Epithelial cell of proximal tubule (primary cell): ENCODE measurements at places on chromosomes 16 and 17. TPM values are rescaled to one million over a fixed set of nuclear protein-coding genes. Genes with fewer than 3 reads are reported as not detected.

Gene MT1A
- 26.0 and 62.4 TPM in 2 replicates for total RNA-seq

Gene LASP1
- 261 and 308 TPM in 2 replicates for total RNA-seq

Gene TBC1D3K
- total RNA-seq = not detected in 2 replicates

Gene SPATA22
- 0.07 TPM in 1 of 2 replicates, not detected in the other for total RNA-seq

Gene OR1F1
- 0.52 TPM in 1 of 2 replicates, not detected in the other for total RNA-seq

Gene ARSG
- total RNA-seq = 1.5 and 5.8 TPM in 2 replicates

Gene KRTAP1-5
- total RNA-seq = not detected in 2 replicates

Gene DNAI2
- total RNA-seq = not detected in 2 replicates

Gene BAHCC1
- 4.8 and 6.2 TPM in 2 replicates for total RNA-seq

Gene HOXB1
- total RNA-seq = not detected in 2 replicates
